Hematopoietic multipotent progenitor cell treated with erythropoietin and hydrocortisone succinate and interleukin-3 and kit ligand, for 6 days (in vitro differentiated cells): ENCODE measurements at places on chromosomes 11 and 22.

GRCh38 chr11:115051938-115052590 is 373.7 kb downstream of the NXPE2 start:
- no peak for DNase-seq

DNA sequence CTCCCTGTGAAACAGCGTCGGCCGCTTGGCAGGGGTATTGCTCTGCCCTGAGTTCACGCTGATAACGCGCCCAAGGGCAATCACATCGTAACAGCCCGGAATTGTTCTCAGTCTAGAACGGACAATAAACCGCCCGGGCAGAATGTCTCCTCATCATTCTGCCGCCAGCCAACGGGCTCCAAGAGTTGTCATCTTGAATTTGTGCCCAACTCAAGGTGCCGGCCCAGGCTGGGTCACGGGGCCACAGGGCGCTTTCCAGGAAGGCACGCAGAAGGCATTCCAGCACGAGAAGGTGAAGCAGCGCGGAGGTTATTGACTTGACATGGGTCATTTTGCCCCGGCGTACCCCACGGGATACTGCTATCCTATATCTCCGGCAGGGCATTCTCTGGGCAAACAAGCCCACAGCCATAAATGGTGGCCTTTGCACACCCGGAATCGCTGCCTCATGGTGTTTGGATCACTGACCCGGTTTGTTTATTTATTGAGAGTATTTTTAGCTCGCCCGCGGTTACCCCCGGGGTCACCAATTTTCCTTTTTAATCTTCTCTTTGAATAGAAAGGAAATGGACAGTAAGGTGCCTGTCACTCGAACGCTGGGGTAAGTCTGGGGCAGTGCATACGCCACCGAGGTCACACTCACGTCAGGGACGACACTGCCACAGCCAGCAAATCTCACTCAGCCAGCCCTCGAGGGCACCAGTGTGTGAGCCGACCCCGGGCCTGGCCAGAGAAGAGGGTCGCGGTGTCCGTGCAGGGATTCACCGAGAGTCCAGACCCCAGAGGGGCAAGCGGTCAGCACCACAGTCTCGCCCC is 72.4 kb upstream of the FGF3 start:
- no peak for DNase-seq

GRCh38 chr11:64619811-64620380 is 28.9 kb downstream of the SLC22A12 start:
- peak; percentile 55 for DNase-seq

- DNase-seq = no peak
Observed at GRCh38 chr11:83409476-83409875, 123.3 kb upstream of the CCDC90B start.

GRCh38 chr22:42269432-42270175 is 849 bp downstream of the TCF20 start:
- peak; percentile 66 for DNase-seq

- DNase-seq = no peak
Observed at GRCh38 chr22:35464399-35464798, 64.5 kb downstream of the MCM5 start.

DNA sequence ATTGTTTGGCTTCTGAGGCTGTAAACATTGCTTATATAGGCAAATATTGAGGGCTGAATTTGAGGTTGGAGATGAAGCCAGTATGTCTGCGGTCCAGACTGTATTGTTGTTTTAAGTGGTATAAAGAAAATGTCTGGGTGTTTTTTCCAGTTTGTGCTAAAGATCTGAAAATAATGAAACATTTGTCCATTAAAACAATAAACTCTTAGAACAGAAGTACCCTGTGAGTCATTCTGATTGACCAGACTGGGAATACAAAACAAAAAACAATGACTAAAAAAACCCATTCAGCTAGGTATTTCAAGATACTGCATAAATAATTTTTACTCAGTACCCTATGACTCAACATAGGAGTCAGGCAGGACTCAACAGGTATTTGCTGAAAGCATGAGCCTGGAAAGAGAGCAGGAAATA is 20.4 kb downstream of the ALKBH8 start:
- DNase-seq = no peak

DNA sequence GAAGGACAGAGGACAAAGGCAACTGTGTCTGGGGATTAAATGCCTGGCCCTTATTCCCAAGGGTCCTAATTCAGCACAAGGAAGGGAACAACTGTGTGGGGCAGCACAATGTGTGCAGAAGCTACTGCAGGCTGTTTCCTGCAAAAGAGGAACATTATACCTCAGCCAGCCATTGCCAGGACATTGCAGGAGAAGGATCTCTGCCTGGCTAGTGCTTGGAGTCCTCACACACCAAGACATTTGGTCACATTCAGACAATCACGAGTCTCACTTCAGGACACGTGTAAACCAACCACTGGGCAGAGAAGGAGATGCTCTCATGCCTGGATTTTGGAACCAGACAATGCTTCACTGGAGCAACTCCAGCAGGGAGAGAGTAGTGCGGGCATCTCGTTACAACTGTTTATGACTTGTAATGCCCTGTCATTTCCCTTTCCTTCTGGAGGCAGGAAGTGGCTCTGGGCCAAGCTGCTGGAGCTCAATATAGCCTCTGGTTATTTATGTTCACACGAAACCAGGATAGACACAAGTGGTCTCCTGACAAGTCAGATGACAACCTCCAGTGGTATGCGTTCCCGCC is 23.9 kb upstream of the ZC3H12C start:
- DNase-seq = peak; percentile 65

DNA sequence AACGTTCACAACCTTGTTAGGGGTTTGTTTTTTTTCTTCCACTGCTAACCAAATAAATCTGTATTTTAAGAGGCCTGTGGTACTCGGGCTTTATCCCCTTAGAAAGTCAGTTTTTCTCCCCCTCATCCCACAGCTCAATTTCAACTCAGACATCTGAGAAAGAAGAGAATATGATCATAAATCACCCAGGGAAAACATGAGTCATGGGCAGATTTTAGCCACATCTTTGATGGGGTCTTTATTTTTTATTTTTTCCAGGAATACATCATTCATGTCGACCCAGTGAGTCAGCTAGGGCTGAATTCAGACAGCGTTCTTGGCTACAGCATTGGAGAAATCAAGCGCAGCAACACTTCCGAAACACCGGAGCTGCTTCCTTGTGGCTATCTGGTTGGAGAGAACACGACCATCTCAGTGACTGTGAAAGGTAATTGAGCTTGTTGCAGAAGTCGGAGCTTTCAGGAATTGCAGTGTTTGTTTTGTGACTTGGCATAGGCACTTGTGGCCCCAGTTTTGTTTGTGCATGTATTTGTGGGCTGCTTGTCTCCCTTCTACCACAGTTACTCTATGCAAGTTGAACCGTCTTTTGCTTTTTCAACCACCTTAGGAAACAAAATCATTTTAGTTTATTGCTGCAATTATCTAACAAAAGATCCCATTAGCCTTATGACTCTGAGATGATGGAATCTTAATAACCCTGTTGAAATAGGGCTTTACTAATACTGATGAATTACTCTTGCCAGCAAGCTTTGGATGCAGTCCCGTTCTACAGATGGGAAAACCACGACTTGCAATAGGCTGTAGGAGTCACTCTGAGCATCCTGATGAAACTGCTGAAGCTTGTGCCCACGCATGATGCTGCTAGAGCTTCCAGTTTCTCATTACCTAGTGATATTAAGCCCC is 62.7 kb downstream of the DBX1 start:
- DNase-seq = no peak

DNA sequence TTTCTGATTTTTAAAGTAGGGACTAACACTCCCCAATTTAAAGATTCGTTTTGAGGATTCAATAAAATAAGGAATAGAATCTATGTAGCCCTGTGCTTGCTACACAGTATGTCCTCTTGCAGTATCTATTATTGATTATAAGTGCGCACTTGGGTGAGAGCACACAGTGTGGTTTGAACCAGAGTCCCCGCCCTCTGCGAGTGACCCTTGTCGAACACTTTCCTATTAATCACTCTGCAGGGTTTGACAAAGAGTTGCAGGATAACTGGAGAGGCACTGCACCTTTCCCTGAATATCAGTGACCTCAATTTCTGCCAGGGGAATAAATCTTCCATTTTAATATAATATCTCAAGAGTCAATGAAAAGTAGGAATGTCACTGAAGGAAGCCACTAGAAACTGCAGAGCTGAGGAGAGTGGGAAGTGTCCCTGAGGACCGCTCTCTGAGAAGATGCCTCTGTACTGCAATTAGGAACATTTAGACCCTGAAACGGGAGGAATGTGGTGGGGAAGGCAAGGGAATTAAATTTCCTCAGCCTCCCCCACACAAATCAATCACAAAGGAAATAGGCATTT is 182.2 kb downstream of the MAML2 start:
- DNase-seq = no peak

- DNase-seq = no peak
Observed at GRCh38 chr11:111352935-111353710, 26.0 kb downstream of the POU2AF1 start.

DNA sequence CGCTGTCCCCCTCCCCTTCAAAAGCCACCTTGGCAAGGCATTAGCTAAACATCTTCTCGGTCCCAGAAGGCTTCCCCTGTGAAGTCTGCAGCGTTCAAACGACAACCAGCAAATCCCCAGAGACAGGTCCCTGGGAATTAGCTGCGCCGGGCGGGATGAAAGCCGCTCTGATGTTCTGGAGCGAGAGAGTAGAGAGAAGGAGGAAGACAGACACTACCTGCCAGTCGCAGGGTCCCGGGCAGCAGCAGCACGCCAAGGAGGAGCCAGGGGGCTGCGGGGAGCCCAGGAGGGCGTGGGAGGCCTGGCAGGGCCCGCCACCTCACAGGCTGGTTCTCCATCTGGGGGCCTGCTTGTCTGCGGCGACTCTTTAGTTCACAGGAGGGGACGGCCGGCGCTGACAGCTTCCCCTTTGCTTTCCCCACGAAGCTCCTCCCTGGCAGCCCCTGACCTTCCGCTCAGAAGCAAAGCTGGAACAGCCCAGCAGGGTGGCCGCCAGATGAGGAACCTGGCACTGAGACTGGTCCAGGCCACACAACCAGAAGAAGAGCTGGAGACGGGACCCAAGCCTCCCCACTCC is at the start of gene NFAM1:
Gene NFAM1, minus strand, starts transcription at position 384 of the 577 bp plus-strand sequence. Its CDS starts 46 bp downstream, at position 338.
- DNase-seq = peak; percentile 63

DNA sequence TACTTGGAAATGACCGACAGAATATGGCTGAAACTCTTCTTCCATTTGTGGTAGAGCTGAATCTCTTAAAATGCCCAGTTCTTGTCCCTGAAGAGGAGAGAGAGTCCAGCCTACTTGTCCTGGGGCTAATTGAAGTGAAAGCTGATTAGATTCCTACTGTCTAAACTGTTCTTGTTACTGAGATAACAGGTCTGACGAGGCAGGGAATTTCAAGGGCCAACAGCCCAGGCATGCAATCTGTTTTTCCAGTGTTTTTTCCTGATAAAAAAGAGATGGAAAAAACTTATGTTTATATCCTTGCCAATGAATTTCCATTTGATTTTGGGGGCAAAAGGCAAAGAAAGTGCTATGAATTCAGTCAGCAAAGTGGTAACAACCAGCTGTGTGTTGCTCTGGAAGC is 195.5 kb downstream of the ETS1 start:
- no peak for DNase-seq

GRCh38 chr11:100232006-100232405 is 455.1 kb upstream of the ARHGAP42 start:
- DNase-seq = no peak

- no peak for DNase-seq
Observed at GRCh38 chr22:39643311-39644083, 72.9 kb downstream of the CACNA1I start.

DNA sequence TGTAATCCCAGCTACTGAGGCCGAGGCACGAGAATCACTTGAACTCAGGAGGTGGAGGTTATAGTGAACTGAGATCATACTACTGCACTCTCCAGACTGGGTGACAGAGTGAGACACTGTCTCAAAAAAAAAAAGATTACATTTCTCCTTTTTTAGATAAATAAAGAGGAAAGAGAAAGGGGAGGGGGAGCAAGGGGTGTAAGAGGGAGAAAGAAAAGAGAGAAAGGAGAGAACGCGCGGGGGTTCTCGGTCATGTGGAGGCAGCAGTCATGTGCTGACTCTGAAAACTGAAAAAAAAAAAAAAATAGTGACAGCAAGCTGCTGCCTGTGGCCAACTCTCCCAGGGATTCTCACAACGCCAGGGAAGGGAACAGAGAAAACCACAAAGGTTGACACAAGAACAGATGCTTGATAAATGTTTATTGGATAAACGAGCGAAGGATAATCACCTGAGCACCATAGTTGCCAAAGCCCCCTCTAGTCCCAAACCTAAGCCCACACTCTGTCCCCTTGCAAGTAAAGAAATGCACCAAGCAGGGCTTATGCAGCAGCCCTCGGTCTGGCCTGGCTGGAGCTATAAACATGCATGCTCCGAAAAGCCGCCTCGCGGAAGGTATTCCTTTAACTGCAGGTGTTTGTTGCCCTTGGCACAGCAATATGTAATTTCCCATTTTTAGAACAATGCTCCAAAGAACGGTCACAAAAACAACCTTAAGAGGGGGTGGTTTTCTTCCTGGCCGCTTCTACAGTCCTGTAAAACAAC is 14.5 kb downstream of the SCGB1A1 start:
- no peak for DNase-seq
